ENCODE measurements at places on chromosomes 7 and 10. TPM values are rescaled to one million over a fixed set of nuclear protein-coding genes. Genes with fewer than 3 reads are reported as not detected.
A peak's percentile ranks its signal among the peaks of the same experiment; 100 is the strongest.

- no peak for DNase-seq
Observed at GRCh38 chr10:66919248-66919647, 6.6 kb upstream of the LRRTM3 start.

GRCh38 chr10:62153191-62153590, 115.5 kb downstream of the RTKN2 start:
- DNase-seq = no peak

- no peak for DNase-seq
Observed at GRCh38 chr10:61285749-61286148, 167.4 kb downstream of the TMEM26 start.

GRCh38 chr7:149704507-149704906, 68.9 kb downstream of the ZNF467 start:
- no peak for DNase-seq

GRCh38 chr10:108797573-108797972, 1125.7 kb downstream of the XPNPEP1 start:
- no peak for DNase-seq

DNA sequence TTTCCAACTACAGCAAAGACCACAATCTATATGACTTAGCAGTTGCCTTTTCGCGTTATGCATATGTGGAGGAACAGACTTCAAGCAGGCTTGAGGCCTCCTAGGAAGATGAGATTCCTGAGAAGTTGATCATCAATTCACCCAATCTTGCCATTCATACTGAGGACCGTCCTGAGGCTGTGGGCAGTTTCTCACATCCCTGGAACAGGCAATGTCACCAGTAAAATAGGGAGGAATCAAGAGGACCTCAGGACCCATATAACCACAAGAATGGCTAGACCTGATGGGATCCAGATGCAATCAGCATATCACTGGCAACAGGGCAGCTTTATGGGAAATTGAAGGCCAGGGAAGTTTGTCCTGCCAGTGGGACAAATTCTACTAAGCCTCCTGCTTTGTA, 17.3 kb downstream of the KDM7A start:
- peak; percentile 28 for DNase-seq

DNA sequence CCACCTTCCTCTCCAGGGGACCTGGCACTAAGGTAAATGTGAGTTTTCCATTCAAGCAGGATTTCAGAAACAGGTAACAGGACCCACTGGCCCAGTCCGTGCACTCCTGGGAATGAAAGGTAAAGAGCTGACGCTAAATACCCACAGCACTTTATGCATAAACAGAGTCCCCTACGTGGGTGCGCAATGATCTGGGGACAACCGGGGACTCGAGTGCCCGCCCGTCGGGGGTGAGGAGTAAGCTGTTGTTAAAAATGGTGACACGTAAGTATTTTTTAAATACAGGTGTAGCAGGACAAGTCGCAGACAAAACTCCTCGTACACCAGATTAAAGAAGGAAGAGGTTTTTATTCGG, 47.2 kb upstream of the PPP2R2D start:
- DNase-seq = no peak

RBP4 gene
- not detected for polyA plus RNA-seq

NEUROD6 gene
- not detected for polyA plus RNA-seq

All from SK-N-SH (cell line).